Activated CD4-positive, alpha-beta T cell treated with anti-CD3 and anti-CD28 coated beads, Interleukin-2, amount 50 U/mL, for 4 hours (primary cell): ENCODE measurements at places on chromosomes 2 and 18.

DNA sequence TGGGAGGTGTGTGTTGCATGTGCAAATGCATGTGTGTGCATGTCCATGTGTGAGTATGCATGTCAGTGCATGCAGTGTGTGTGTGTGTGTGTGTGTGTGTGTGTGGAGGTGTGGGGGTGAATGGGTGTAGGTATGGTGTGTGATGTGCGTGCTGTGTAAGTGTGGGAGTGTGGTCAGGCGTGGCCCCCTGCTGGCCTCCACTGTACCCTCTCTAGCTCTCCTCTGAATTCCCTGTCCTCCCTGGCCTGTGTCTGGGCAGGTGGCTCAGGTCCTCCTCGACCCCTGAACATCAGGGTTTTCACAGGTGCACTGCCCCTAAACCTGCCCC, 230.2 kb downstream of the CELF4 start:
- no peak for DNase-seq

GRCh38 chr18:78246050-78246449, 733.6 kb upstream of the SALL3 start:
- no peak for DNase-seq

GRCh38 chr18:59996370-59996966, 96.7 kb downstream of the PMAIP1 start:
- DNase-seq = no peak

- DNase-seq = no peak
These were observed 9.4 kb upstream of the ADD2 start for GRCh38 chr2:70777450-70777849.

DNA sequence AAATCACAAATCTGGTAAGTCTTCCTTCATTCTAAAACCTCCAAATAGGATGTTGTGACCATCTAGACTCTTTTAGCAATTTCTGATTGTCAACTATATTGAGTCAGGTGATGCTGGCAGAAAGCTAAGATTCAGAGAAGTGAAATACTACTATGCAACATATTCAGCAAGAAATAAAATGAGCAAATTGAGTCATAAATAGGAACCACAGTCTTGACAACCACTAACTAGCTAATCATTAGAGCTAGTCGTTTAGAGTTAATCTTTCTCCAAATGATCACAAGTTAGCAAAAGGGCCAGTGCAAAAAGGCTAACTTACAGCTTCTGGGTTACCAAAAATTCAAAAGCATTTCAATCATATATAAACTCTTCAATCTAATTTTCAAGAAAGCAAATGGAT, 54.5 kb downstream of the ROCK1 start:
- no peak for DNase-seq

GRCh38 chr2:241910604-241911520, 41.3 kb downstream of the RTP5 start:
- DNase-seq = no peak

- DNase-seq = no peak
These were observed 29.3 kb downstream of the FHOD3 start for GRCh38 chr18:36326771-36327170.

- DNase-seq = no peak
These were observed 55.7 kb downstream of the GLI2 start for GRCh38 chr2:120791243-120791961.

DNA sequence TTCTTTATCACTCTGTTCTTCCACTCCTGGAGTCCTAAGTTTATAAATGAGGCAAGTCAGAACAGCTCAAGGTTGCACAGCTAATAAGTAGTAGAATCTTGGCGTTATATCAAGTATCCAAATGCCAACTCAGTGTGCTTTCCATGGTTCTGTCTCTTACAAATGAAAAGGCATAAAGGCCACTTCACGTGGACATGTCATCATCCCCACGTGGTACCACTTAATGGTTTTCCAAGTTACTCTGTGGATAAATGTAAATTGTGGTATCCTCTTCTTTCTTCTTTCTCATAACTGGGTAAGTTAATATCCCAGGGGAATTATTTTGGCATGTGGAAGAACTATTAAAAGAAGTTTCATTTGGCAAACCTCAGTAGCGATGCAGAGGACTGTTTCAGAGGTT, 131.5 kb upstream of the L3MBTL4 start:
- DNase-seq = no peak

- peak; percentile 46 for DNase-seq
These were observed 106.1 kb upstream of the ALKAL2 start for GRCh38 chr2:393711-394696.

DNA sequence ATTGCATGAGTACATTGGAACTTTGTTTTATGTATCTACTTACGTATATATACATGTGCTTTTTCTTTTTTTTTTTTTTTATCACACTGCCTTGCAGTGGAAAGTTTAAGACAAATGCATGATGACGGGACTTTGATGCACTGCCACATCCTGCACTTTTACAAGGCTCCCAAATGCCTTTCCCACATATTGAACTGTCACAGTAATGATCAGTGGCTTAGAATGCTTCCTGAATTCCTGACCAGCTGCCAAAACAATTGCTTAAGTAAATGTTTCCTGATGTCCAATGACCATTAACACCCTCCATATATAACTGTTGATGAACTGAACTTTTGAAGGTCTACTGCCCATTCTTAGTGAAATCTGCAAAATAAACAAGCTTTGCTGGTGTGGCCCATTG, 60.2 kb downstream of the LYPD6B start:
- no peak for DNase-seq

DNA sequence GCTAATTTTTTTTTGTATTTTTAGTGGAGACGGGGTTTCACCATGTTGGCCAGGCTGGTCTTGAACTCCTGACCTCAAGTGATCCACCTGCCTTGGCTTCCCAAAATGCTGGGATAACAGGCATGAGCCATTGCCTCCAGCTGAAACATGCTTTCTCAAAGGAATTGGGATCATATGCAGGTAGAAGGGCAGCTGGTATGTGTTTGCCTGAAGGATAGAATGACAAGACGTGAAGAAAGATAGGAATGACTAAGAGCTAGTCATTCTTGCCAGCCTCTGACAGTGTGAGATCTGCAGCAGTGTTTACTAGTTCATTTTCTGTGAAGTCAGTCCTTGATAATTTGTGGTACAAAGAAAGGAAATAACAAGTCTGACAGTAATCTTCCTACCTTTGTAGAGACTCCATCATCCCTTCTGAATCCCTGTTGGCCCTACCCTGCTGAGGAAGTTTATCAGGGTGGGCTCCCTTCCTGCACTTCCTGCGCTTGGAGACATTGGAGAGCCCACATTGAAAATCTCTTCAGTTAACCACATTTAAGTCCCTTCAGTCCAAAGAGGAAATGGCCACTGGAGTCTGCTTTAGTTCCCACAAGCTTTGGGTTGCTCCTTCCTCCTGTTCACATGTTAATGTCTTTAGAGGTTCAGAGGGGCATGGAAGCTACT, 14.7 kb downstream of the CFLAR start:
- DNase-seq = no peak

DNA sequence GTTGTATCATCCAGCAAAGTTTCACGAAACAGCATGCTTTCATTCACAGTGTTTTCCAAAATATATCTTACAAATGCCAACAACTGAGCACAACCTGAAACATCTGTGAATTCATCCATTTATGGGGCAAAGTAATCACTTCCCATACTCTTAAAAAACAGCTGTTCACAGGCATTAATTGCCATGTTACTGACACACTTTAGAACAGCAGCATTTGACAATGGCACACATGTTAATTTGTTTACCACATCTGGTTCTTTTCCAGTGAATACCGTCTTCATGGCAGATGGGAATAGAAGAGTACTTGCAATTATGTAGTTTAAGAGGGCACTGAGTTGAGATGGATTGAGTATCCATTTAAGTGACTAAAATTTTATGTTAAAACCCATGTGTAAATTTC, 347.4 kb upstream of the LRP1B start:
- no peak for DNase-seq

- peak; percentile 12 for DNase-seq
These were observed 21.7 kb upstream of the NRP2 start for GRCh38 chr2:205660521-205661124.

DNA sequence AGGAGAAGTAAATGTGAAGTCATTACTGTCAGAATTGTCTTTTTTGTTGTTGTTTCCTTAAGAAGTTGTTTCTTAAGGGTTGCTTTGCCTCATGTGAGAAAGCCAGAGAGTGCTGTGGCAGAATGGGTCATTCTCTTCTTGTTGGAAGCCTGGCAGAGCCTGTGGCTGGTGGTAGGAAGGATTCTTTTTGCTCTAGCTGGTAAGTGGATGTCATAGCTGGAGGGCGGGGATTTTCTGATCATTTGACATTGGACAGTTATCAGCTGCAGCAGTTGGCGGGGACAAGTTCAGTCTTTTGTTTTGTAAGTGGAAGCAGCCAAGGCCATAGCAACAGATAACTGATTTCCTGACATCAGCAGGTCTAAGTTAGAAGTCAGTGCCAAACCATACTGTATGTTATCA, 5.5 kb upstream of the RMDN2 start:
- no peak for DNase-seq

GRCh38 chr2:46601328-46601963, 122.1 kb downstream of the TMEM247 start:
- no peak for DNase-seq

- DNase-seq = no peak
These were observed 271.6 kb upstream of the SESTD1 start for GRCh38 chr2:179536185-179536584.

- no peak for DNase-seq
These were observed 143.1 kb upstream of the COPS8 start for GRCh38 chr2:236942554-236942953.

DNA sequence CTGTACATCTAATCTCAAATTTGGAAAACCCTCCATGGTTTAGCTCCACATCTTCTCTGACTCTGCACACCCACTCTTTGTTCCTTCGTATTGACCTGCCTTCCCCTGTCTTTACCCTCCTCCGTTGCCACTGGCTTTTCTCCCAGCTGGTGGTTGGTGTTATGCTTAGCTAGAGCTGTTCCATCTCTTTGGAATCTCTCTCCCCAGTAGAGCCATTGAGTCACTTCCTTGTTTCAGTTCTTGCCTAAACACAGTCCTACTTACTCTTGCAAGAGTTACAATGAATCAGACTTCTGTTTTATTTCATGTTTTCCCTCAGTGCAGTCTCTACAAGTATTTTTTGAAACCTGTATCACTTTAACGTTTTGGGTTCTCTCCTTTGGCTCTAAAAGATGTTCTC, 263.9 kb downstream of the LTBP1 start:
- no peak for DNase-seq

- DNase-seq = no peak
These were observed 69.2 kb upstream of the EPHA4 start for GRCh38 chr2:221641181-221641871.

DNA sequence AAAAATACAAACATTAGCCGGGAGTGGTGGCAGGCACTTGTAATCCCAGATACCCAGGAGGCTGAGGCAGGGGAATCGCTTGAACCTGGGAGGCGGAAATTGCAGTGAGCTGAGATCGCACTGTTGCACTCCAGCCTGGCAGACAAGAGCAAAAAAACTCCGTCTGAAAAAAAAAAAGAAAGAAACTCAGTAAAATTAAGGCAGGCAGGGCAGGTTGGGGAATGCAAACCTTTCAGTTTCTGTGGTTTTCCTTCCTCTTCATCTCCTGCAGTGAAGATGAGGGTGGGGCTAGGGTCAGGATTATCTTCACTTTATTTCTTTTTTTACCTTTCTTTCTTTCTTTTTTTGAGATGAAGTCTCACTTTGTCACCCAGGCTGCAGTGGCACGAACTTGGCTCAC, 43.2 kb upstream of the PSME4 start:
- no peak for DNase-seq

DNA sequence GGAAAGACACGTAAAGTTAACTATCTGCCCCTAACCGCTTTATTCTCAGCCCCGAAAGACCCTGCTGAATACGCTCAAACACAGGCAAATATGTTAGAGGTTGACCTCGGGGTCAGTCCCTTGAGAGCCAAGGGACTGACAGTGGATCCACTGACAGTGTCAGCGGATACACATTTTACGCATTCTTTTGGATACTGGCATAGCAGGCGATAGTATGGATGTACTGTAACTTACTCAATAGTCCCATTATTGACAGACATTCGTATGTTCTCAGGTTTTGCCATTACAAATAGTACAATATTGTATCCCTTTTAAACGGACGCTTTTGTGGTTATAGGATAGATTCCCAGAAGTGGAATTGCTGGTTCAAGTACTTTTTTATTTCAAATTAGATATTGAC, 13.4 kb downstream of the ATP6V1B1 start:
- DNase-seq = no peak

- DNase-seq = no peak
These were observed 8.0 kb downstream of the RAMP1 start for GRCh38 chr2:237867465-237867864.

GRCh38 chr2:40470822-40471813, 19.2 kb upstream of the SLC8A1 start:
- no peak for DNase-seq

DNA sequence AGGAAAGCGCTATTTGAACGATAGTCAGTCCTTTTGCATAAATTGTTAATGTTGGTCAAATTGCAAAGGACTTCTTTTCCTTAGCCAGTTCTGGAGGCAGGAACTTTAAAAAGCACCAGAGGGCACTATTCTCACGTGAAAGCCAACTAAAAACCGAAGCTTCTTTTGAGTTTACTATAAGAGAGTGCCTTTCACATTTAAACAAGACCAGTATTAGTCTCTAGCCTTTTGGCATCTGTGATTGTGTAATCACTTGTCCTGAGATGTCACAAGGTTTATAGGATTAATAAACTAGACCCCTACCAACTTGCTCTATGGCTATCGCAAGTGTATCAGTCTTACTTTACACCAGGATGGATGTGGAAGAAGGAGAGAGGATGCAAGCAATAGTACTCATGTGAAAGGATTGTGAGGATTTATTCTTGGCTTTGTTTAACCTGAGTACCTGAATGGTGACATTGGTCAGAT, 14.4 kb upstream of the STAT4 start:
- DNase-seq = no peak

DNA sequence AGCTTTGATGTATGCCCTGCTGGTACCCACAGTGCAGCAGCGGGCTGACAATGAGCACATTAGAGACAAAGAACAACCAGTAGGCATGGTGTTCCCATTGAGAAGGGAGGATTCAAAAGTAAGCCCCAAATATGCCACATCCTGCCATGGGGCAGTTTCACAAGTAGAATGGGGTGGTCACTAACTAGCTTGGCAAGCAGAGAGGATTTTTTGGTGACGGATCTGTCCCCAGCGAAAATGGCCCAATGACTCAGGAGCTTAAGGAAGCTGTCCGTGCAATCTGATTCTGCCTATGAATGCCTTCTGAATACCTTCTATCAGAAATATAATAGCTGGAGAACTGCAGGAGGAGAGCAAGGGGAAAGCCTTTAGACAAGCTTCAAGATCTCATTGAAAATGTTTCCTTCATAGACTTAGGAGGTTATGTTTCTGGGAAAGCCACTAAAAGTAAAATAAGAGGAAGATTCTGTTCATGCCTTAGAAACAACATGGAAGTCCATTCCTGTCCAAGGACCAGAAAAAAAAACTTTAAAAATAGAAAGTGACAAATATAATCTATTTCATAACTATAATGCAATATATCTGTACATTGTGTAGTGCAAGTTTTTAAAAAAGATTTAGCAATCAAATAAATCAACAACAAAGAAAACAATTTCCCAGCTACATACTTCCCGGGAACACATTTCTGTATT, 117.5 kb upstream of the SLC14A2 start:
- no peak for DNase-seq

- DNase-seq = no peak
These were observed 140.1 kb downstream of the MBP start for GRCh38 chr18:76992226-76993084.

GRCh38 chr2:57207191-57207590, 839.4 kb upstream of the VRK2 start:
- no peak for DNase-seq
